Gastrocnemius medialis (tissue), 4 donors: ENCODE measurements at places on chromosomes 6 and 20.

DNA sequence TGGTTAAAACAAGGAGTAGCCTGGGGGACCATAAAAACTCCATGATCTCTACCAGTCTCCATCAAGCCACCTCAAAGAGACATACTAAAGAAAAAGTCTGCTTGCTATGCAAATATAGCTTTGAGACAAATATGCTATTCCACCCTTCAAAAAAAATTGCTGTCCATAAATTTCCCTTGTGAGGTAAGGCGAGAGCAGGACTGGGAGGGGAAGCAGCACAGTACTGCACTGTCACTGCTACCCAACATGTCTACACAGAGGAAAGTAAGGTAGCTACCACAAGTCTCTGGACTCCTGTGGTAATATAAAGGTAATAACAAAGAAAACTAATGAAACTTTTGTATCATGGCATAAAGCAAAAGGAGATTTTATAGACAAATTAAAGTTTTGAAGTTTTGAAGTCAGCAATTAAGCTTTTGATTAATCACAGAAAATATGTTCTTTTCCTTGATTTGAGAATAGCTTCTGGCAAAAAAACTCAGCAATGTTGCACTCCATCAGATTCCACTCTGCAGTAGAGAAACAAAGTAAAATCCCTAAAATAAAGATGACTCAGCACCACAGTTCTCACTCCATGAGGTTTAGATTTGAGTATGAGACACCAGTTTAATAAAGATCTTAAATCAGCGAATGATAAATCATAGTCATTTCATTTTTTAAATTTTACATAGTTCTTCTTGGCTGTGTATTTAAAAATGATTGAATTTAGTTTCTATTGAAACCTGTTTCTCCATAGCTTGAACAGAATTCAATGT lies 602.4 kb downstream of the COL12A1 start:
- no peak for DNase-seq

DNA sequence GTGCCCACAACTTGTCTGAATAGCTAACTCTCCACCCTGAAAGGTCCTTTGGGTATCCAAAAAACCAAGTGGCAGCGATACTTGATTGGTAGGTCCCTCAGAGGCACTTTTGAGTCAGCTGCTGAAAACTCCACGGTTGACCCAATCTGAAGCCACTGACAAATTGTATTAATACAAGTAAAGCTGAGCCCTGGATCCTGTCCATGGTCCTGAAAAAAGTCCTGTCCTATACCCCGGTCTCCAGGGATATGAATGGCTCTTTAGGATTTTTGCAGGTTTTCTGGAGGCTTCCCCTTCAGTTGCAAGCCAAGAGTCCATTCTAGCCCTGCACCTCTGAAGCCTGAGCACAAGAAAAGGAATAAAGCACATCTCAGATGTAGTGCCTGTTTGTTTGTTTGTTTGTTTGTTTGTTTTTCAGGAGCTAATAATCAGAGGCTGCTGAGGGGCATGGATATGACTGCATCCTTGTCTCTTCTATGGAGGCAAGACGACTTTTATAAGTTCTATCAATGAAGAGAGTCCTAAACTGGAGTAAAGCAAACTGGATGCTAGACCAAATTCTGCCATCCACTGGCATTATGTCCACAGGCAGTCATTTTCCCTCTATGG lies 1.7 kb upstream of the SLC12A5 start:
- no peak for DNase-seq

- no peak for DNase-seq
Observed at GRCh38 chr6:43917878-43918382, 147.9 kb downstream of the VEGFA start.

DNA sequence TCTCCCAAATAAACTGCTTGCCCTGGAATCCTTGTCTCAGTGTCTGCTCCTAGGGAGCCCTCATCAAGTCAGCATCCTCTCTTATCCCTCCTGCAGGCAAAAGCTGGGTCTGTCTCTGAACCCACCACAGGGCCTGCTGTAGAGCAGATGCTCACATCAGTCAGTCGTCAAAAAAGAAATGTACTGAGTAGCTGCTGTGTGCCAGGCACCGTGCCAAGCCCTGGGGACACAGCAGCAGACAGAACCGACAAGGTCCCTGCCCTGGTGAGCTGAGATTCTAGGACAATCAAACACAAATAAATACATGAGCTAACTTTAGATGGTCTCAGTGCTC lies 68.5 kb downstream of the EYA2 start:
- DNase-seq = no peak

- no peak for DNase-seq
Observed at GRCh38 chr6:88374553-88374952, 208.4 kb upstream of the CNR1 start.

DNA sequence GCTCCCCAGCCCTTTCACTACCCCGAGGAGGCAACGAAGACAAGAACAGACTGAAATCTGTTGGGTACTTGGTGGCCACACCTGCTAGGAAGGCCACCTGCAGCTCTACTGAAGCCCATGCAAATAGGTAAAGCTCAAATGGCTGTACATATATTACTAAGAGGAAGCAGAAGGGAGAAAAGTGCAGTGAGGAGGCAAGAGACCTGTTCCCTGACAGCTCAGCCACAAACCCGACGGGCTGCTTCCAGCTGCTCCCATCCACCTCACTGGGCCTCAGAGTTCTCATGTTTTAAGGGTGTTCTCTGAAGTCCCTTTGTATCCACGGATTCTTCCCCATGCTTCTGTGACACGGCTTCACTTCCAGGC lies 24.6 kb downstream of the TRAM2 start:
- no peak for DNase-seq

DNA sequence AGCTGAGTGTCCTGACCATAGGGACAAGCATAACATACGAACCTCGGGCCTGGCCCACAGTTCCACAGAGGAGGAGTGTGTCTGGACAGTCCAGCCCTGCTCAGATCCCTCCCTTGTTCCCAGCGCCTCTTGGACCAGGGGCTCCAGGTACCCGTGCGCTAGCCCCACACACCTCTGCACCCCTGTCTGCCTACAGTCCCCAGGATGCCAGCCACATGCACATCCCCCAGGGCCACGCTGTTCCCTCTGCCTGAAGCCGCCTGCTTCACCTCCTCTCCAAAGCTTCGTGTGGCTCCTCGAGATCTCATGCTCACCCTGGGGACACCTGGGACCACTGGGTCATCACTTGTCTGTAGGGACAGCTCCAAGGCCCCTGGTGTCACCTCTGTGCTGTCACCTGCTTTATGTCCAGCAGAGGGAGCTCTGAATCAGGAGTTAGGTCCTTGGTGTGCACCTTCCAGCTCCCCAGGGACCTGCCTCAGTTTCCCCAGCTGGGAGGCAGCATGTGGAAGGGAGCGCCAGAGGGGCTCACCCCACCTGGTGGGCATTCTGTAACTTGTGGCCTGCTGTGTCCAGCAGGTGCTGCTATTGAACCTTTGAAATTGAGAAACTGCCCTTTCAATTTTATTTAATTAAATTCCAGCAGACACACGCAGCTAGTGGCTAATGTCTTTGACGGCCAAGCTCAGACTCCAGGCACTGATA lies 7.3 kb upstream of the YTHDF1 start:
- no peak for DNase-seq

- no peak for DNase-seq
Observed at GRCh38 chr20:38300438-38300837, 3.5 kb upstream of the BPI start.

- DNase-seq = no peak
Observed at GRCh38 chr20:17666481-17666880, 15.6 kb downstream of the RRBP1 start.

DNA sequence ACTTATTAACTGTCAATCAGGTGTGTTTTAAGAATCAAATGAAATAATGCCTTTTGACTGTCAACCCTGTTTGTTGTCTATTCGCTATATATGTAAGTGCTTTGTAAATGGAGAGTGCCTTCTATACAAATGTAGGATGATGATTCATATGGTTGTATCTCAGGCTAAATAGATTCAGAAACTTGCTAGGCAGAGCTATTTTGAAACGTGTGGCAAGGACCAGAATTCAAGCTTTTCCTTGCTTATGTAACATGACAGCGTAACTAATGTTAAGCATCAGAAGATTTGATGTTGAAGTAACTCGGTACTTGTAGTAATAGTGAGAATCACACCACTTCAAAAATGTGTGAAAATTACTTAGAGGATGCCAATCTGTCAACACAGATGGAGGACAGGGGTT lies 3.4 kb downstream of the OGFRL1 start:
- DNase-seq = no peak

DNA sequence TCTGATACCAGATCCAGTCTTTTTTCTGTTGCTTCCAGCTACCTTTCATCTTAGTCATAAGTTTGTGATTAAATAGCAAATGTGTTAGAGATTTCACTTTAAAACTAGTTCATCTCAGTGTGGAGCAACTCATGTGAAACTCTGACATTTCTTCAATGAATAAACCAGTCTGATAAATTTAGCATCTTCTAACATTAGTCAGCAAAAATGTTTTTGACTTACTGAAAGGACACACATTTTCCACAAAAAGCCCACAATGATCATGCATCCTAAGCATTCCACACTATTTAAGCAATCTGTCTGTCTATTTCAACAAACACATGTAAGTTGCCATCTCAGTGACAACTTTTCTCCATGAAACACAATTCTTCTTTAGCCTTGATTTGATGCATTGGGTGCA lies 222.2 kb upstream of the SLC35B3 start:
- no peak for DNase-seq

DNA sequence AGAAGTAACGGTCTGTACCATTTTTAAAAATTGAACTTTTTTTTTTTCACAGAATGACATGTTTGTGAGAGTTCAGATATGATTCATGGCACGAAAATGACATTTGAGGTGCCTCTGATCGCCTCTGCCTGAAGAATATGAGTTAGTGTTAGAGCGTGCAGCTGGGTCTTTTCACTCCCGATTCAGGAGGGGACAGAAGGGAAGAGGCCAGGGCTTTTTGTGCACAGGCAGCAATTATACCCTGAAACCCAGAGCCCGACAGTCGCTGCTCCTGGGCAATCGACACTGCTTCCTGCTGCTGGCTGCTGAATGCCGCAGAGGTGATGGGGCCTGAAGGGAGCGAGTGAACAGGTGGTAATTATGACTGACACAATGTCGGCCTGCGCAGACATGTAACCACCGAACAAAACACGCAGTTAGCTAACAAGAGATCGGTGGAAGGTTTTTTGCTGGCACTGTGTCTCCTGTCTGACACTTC lies 652.0 kb upstream of the NOX3 start:
- DNase-seq = no peak

GRCh38 chr6:95274686-95275235 lies 302.6 kb upstream of the MANEA start:
- no peak for DNase-seq

GRCh38 chr6:101578306-101578705 lies 184.8 kb downstream of the GRIK2 start:
- no peak for DNase-seq

DNA sequence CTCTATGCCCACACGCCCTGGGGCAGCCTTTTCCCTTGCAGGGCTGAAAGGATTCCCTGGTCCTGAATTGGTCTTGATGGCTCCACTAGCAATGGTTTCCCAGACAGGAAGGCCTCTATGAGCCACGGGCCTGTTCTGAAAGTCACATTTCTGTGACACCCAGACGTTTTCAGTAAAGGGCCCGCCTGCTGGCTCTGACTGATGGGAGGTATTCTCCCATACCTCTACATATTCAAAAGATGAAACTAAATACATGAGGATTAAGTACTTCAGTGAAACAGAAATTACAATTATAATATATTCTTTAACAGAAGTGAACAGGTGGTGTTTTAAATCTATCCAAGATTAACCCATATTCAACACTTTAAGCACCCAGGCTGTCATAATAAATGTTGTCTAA lies 629.8 kb downstream of the CDH26 start:
- no peak for DNase-seq

- DNase-seq = no peak
Observed at GRCh38 chr20:32626859-32627636, 41.9 kb upstream of the NOL4L start.

DNA sequence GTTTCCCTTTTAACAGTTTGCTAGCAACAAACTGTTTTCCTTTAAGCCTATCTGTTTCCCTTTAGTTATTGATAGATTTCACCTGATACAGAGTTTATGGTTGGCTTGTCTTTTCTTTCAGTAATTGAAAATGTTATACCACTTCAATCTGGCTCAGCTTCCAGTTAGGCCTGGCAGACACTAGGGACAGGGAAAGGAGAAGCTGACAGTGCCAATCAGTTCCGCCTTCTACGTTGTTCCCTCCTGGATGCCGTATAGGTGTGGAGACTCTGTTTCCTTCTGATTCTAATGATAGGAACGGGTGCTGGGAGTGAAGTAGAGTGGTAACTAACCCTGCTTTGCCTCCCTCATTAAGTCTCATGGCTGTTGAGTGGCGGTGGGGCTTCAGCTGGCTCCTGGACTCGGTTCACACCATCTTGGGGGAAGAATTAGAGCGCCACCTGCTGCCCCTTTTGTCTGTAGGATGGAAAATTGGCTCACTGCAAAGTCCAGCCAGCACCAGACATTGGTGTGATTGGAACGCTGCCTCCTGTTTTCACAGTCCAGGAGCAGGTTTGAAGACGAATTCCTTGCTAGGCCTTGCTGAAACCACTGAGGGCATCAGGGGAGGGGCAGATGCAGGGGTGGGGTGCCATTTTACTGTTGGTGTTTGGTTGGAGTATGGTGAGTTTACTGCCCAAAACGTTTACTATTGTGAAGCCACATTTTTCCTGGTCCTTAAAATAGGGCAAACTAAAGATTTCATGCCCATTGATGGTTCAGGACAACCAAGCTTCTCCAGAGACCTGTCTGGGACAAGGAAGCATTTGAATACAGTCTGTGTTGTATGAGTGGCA lies 1729.5 kb downstream of the GRIK2 start:
- no peak for DNase-seq

DNA sequence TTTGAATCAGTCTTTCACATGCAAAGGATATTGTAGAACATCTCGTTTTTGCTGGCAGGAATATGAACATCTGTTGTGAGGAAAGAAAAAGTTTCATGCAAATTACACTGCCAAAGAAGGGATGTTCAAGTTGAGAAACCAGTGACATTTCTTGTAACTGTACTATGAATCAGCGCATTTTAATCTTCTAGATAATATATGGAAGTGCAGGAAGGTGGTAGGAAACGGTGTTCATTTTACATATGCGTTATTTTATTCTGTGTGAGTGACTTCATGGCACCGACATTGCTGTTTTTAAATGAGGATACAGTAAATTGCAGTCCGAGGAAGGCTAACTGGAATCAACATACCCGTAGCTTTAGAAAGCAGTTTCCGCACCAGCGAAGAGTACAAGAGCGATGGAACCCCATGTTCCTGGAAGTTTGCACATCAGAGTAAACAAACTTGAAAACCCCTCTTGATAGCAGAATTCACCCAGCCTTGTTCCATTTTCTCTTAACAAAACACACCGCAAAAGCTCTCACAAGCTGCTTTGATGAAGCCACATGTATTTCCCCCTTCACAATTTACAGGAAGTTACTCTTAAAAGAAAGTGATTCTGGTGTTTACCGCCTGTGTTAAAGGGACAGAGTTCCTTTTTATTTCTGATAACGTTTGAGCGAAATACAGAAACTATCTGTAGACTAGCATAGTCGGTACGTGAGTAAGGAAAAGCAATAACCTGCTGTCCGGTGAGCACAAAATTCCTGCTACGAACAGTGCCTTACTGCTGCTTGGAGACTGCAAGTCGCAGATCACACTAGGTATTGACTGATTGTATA lies 11.5 kb downstream of the PRDM1 start:
- no peak for DNase-seq
